ENCODE measurements at places on chromosomes 6 and 20.

DNA sequence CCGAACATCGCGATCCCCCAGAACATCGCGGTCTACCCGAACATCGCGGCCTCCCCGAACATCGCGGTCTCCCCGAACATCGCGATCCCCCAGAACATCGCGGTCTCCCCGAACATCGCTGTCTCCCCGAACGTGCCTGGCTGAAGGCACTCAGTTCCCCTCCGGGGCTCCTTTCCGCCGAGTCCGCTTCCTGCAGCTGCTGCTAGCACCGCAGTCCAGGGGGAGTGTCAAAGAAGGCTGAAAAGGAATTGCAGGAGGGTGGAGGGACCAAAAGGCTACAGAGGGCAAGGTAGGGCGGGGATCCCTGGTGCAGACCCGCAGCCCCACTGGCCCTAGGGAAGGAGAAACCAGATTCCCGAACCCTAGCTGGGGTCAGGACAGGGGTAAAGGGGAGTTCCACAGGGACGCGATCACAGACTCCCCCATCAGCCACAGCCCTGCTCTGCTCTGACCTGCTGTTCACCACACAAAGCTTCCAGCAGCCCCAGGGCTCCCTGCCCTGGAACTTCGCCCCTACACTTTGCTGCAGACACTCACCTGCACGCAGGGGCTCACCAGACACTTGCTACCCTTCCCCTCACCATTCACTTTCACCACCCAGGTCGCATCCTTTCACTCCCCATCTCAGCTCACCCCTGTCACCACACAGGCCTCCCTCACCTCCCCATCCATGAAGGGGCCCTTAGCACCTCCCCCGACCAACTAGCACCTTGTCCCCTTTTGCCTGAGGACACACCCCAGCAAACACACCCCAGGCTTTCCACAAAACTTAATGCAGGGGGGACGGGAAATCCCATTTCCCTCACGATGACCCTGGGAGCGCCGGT is 1.7 kb downstream of the ULBP1 start:
- DNase-seq = peak; percentile 18

DNA sequence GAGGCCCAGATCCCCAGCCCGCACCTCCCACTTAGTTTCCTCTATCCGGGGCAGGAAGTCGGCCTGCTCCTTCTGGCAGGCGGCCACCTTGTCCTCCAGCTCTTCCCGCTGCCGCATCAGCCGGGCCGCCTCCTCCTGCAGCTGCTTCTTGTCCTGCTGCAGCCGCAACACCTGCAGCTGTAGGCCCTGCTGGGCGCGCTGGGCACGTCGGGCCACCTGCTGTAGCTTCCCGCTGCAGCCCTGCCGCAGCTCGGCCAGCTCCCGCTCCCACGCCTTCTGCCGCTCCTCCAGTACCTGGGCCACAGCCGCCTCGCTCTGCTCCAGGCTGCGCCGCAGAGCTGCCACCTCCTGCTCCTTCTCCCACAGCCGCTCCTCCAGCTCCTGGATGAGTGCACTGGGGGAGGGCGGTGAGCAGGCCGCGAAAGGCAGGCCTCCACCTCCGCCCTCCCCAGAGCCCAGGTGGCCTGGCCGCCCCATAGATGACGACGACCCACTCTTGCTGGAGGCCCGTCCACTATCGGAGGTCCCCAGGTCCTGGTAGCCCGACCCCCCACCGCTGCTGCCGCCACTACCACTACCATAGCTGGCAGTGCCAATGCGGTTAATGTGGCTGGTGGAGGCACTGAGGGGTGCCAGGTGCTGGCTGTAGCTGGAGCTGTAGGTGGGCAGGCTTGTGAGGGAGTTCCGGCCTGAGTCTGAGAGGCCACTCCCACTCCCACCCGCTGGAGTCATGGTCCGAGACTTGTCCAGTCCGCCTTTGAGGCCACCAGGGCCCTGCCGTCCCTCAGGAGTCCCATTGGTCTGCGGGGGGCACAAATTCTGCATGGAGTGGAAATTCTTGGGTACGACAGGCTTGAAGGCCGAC is 6.0 kb upstream of the FASTKD5 start:
- no peak for DNase-seq

GRCh38 chr6:159038914-159039884 is 5.6 kb downstream of the TAGAP start:
- DNase-seq = no peak

GRCh38 chr20:57831326-57831992 is 121.6 kb upstream of the PMEPA1 start:
- no peak for DNase-seq

DNA sequence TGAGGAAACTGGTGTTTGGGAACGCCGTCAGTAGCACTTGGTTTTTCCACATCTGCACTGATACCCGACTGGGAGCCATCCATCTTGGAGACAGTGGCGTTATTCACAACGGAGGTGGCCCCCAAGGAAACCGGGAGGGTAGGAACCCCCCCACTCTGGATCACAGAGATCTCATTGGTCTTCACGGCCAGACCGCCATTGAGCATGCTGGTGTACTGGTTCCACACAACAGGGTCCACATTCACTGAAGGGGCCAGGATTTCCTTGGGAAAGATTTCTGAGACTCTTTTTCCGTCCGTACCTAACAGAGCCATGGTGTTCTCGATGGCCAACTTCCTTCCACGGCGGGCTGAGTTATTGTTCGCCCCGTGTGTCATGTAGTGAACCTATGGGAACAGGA is 16.1 kb upstream of the ATP9A start:
- no peak for DNase-seq

- DNase-seq = no peak
Measured at GRCh38 chr20:54234991-54235390, 27.1 kb downstream of the PFDN4 start.

DNA sequence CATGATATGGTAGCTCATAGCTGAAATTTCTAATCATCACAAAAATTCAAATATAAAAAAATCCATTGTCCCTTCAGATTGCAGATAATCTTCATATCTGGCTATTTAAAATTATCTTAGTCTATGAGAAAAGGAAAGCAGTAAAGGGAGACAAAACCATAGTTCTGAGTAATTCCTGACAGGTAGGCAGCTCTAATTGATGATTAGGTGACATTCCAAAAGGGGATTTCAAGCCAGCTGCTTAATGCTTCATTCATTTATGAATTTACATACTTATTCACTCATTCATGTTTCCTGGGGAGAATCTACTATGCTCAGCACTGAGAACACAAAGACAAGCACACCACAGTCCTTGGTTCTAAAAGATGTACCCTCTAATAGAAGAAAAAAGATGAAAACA is 437.1 kb downstream of the COL12A1 start:
- no peak for DNase-seq

DNA sequence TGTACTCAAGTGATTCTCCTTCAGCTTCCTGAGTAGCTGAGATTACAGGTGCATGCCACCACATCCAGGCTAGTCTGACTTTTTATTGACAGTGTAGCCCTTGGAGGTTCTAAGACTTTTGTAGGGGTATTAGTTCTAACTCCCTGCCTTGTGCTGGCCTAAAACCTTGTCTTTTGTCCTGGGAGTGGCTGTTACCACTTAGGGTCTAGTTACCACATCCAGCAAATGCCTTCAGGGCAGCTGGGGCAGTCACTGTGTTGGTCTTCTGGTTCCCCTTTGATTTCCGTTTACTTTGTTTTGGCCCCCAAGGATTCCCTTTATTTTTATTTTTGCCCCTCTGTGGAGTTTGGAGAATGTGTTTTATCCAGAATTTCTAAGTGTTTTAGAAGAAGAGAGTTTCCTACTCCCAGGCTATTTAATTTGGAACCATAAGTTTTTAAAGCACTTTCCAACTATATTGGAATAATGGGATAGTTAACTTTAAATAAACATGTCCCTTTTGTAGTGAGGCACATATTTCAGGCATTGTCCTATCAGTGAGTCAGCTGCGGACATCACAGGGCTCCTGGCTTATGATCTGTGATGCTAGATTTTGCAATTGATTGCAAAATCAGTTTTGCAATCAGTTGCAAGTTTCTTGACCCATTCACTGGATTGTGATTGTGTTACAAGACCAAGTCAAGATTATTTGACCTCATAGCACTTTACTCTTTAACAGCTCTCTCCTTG is 25.0 kb downstream of the IL22RA2 start:
- no peak for DNase-seq

DNA sequence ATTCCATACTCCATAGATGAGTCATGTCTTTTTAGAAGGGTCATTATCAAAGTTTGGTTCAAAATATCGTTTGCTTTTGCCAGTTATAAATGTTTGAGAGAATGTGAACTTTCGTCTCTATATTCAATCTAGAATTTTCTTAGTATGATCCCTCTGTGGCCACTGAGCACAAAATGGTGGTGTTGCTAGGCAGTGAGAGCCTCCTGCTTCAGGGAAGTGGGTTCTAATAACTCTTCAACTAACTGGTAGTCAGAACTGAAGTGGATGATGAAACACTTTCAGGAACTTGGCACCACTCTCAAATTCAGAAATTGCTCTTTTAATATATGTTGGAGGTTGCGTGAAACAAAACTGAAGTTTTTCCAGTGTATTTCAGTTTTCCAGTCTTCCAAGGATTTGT is 125.0 kb upstream of the DOK5 start:
- no peak for DNase-seq

GRCh38 chr6:33820784-33821520 is 17.1 kb upstream of the MLN start:
- no peak for DNase-seq

DNA sequence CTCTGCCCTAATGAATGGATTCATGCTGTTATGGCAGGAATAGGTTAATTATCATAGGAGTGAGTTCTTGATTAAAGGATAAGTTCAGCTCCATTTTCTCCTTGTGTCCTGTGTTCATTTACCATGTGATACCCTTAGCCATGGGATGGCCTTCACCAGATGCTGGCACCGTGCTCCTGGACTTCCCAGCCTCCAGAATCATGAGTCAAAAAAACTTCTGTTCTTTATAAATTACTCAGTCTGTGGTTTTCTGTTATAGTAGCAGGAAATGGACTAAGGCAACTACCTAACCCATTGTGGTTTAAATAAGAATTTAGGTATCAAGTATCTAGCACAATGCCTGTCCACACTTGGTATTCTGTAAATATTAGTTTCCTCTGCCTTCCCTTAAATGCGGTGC is 223.5 kb downstream of the MEI4 start:
- no peak for DNase-seq

DNA sequence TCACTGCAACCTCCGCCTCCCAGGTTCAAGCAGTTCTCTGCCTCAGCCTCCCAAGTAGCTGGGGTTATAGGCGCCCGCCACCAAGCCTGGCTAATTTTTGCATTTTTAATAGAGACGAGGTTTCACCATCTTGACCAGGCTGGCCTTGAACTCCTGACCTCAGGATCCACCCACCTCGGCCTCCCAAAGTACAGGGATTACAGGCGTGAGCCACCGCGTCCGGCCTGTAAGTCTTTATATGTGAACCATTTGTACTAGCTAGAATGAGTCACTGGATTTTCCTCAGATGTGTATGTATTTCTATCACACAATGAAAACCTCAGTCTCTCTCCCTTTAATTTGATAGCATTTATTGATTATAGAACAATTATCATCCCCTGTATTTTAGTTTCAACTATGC is 34.0 kb downstream of the ITCH start:
- no peak for DNase-seq

- no peak for DNase-seq
Measured at GRCh38 chr6:28948782-28949486, 25.1 kb upstream of the TRIM27 start.

All from T-helper 2 cell (primary cell).